ENCODE measurements at places on chromosomes 1 and 21.

DNA sequence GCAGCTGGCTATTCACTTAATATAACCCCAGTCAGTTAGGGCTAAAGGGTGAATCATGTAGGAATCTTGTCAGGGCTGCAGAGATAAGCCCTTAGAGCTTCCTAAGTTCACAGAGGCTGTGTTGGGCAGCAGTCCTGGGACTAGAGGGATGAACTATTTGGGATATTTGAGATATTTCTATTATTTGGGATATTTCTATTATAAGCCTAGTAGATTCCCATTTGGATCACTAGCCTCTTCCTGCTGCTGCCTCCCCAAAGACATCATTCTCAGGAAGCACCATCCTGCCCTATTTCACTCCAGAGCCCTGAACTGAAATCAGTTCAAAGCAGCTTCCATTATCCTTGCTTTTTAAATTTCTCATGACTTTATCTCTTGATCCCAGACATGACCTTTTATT lies 501.3 kb downstream of the NUF2 start:
- DNase-seq: no peak

DNA sequence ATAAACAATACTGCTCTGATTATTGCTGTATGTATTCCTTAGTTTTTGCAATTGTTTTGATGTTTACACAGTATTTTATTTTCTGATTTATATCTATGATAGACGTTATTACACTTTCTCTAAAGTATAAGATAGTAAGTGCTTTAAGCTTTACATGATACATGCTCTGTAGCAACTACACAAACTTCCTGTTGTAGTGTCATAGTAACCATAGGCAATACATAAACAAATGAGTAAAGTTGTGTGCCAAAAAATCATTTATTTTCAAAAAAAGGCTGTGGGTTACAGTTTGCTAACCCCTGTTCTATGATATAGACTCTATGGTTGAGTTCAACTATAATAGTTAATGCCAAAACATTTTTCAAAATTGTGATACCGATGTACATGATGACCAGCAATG lies 1156.4 kb downstream of the AMY1C start:
- DNase-seq: no peak

GRCh38 chr1:39907528-39908453 lies 6.1 kb upstream of the MYCL start:
- DNase-seq: no peak

DNA sequence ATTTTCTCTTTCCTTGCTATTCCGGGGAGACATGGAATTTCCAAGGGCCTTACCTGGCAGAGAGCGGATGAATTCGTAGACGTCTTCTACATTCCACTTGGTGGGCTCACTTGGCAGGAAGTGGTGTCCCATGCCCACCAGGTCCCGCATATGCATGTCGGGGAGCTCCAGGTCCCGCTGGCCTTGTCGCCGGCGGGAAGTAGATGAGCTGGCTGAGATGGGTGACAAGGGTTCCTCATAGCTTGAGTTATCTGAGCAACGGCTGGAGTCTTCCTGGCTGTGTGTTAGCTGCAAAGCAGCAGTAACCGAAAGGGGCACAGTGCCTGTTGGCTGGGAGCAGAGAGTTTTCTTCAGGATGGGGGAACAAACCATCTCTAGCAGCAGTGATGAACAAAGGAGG lies 7.9 kb upstream of the A3GALT2 start:
- DNase-seq: no peak

DNA sequence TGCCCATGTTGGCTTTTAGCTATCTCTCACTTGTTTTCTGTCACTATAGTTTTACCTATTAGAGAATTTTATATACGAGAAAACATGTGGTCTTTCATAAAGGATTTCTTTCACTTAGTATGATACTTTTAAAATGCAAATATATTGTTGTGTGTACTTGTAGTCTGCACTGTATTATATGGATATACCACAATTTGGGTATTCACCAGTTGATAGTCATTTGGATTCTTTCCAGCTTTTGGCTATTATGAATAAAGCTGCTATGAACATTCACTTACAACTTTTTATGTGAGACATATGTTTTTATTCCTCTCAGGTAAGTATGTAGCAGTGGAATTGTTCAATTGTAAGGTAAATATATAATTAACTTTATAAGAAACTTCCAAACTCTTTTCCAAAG lies 441.5 kb downstream of the GPATCH2 start:
- DNase-seq: no peak

GRCh38 chr21:39966786-39967185 lies 99.5 kb downstream of the PCP4 start:
- DNase-seq: no peak

DNA sequence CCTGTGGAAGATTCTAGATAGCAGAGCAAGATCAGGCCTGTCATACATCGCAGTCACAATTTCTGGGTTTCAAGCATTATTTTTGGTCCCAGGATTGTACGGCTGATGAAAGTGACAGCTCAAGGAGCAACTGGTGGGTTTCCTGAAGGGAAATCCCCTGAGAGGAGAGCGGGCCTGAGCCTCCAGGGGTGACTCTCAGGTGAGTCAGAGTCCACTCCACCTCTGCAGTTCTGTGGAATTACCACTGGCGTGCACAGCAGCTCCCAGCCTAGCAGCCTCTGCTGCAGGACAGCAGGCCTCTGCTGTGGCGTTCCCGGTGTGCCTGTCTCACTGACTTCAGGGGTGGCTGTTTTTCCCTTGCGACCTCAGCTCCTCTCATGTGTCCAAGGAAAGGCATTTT lies 24.4 kb downstream of the SLC66A1 start:
- DNase-seq: no peak

DNA sequence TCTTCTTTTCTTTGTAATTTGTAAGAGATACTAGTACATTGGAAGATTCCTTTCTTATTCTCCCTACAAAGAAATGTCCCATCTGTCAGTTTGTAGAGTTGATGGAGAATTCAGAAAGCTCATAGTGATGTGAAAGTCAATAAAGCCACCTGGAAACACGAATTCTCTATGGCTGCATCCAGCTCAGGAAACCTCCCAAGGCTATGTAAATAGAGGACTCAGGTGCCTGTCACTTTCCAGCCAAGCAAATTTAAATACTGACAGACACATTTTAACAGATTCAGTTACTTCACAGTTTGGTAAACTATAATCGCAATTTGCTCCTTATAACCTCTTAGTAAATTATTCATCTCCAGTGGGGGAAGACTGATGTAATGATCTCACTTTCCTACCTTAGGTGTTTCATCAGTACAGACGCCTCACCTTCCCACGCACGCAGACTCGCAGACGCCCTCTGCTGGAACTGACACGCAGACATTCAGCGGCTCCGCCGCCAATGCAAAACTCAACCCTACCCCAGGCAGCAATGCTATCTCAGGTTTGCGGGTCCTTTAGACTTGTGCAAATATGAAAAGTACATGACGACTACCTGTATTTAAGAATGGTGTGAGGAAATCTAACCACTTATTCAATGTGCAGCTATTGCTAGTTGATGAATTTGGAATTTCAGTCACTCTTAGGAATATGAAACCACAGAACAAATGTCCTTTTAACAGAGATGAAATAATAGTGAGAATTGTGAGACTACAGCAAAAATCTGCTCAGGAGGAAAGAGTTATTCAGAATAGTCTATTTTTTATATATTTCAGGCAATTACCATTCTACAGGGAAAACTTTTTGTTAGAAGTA lies 60.6 kb downstream of the PTPRC start:
- no peak for DNase-seq

DNA sequence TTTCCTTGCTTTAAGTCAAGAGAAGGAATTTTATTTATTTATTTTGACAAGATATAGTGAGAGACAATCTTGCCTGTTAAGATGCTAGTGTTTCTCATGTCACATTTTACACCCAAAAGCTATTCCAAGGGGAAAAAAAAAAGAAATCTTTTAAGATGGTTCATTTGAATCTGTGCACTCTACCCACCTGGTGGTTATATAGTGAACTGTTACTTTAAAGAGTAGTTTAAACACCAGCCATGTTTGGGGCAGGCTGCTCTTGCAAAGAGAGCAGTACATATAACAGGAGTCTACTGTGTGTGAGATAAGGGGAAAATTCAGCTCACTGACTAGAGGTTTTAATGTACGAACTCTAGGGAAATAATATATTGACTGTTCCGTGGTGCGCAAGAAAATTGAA lies 3.3 kb upstream of the ELAVL4 start:
- DNase-seq: no peak

DNA sequence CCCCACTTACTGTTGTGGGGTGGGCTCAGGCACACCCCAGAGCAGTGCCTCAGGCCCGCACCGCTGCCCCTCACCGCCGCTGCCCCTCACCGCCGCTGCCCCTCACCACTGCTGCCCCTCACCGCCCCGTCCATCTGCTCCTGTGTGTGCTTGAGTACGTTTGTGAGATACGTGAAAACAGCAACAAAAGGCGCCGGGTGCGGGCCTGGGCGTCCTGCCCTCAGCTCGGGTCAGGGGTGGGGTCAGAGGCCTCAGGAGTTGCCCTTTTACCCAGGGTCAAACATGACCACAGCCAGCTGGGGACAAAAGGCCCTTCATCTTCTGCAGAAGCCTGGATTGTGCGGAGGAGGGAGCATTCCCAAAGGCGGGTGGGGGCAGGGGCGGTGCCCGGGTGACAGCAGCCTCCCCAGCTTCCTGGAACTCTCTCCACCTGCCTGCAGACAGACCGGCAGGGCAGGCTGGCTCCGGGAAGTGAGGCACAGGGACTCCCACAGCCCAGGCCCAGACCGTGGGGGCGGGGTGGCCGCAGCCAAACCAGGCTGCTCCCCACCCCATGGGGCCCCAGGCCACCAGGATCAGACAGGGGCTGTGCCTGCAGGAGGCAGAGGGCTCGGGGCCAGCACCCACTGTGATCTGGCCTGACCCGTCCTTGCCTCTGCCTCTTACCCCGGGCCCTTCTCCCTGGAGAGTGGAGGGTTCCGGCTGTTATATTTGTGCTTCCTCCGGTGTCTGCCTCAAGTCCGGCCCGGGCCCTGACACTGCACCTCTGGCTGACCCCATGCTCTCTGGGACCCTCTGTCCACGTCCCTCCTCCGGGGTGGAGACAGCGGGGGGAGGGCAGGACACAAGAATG lies 2.3 kb upstream of the VWA1 start:
- no peak for DNase-seq

DNA sequence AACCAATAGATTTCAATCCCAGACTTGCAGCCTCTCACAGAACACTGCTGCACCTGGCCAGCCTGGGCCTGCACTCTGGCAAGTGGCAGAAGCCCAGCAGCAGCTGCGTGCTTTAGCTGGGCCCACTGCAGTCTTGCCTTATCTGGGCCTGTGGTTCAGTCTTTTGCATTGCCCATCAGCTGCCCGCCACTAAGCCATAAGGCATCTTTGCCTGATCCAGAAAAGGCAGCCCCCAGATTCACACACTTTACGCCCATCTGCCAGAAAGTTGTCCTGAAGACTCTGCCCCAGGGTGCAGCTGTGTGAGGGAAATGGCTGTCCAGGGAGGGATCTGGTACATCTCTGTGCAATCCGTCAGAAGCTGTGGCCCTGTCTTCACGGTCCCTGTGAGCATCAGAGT lies 217.0 kb downstream of the DNAH14 start:
- no peak for DNase-seq

DNA sequence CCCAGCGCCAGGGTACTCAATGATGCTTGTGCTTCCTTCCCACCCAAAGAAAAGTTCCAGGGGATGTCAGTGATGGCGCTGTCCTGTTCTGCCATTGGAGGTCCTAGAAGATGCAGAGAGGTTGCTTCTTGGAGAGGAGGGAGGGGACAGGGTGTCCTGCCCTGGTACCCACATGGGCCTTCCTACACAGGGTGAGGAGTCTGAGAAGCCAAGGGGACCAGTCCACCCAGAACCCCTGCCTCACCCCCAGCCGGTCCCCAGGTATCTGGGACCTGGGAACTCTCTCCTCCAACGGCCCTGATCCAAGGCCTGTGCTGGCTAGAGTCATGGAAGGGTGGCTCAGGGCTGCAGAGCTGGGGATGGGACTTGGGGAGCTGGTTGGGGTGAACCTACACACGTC lies 259.4 kb downstream of the KCNJ6 start:
- no peak for DNase-seq

DNA sequence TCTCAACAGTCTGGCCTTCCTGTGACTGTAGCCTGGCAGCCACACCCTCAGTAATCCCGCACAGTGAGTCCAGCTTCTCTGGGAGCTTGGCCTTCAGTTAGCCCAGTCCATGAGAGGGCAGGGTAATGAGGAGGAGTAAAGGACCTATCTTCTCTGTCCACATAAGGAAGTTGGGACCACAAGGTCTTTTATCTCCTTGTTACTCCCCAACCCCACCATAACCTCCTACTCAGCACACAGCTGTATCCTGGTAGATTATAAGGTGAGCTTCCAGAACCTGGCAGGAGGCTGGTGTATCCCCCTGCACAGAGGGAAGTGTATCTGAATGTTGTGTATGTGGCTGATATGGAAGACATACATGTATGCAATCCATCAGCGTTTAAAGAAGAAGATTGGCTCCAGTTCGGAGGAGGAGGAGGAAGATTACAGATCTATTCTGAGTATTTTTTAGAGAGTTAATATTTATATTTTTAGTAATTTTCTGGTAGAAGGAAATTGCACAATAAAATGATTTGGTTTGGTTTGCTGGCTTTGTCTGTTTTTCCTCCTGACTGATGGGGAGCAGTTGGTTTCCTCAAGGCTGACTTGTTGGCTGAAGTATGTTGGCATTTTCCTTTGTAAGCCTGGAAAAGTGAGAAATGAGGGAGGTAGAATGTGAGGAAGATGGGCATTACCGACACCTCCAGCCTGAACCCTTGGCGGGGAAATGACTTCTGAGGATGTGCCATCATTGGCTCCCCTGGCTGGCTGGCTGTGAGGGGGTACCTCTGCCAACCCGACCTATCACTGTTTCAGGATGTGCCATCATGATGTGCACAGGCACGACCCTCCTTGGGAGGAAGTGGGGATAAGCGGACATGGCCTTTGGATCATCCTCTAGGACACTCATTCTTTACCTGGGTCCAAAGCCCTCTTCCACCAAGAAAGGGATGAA lies 5.0 kb downstream of the C1orf226 start:
- no peak for DNase-seq

GRCh38 chr1:167136806-167137205 lies 42.9 kb downstream of the STYXL2 start:
- no peak for DNase-seq

DNA sequence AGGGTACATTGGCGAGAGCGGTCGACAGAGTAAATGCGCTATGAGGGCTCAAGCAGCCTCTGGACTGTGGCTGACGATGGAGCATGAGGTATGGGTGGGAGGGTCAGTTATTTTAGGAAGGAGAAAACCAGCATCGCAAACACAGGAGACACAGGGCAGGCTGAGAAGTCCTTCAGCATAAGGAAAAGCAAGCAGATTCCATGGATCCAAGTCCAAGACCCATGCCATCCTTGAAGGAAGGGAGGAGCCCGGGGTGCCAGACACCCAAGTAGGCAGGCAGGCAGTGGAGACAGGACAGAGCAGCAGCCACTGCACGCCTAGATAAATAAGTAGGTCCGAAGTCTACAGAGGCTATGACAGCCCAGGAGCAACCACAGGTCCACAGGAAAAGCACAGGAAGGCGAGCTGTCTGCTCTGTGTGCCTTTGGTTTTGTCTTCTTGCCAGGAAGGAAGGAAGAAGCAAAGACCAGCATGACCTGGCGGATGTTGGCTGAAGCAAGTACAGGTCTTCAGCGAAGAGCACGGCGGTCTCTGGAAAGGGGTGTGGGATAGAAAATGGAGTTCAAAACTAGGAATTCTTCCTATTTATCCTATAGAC lies 76.4 kb upstream of the SLC45A1 start:
- DNase-seq: no peak

- DNase-seq: no peak
These were observed 28.3 kb downstream of the DDR2 start for GRCh38 chr1:162660574-162660973.

GRCh38 chr1:11534846-11535245 lies 55.9 kb downstream of the DISP3 start:
- DNase-seq: no peak

Measured in NCI-H187 (cell line).